ENCODE measurements at places on chromosomes 6 and 20. TPM values are rescaled to one million over a fixed set of nuclear protein-coding genes. Genes with fewer than 3 reads are reported as not detected.

- DNase-seq = no peak
These were observed 113.9 kb downstream of the PRDM1 start for GRCh38 chr6:106199998-106200397.

DNA sequence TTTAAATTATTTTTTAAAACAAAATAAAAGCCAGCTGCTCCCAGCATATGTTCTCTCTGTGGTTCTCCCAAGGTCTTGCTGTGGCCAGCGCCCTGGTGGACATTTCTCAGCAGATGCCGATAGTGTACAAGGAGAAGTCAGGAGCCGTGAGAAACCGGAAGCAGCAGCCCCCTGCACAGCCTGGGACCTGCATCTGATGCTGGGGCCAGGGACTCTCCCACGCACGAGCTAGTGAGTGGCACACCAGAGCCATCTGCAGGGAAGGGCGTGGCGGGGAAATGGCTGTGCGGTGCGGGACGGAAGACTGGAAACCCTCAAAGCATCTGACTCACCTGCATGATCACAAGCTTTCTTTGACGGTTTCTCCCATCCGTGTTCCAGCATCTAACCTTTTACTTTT lies 16.5 kb downstream of the GFRA4 start:
- peak; percentile 6 for DNase-seq

- no peak for DNase-seq
These were observed 173.4 kb downstream of the MRPL14 start for GRCh38 chr6:43953794-43954310.

Gene SPEF1
- total RNA-seq = 1.00 TPM

Gene BPI
- total RNA-seq = 0.27 TPM

Measured in cerebellum (tissue), 4 donors.